NCI-H2029 (cell line): ENCODE measurements at places on chromosomes 13 and 19.

DNA sequence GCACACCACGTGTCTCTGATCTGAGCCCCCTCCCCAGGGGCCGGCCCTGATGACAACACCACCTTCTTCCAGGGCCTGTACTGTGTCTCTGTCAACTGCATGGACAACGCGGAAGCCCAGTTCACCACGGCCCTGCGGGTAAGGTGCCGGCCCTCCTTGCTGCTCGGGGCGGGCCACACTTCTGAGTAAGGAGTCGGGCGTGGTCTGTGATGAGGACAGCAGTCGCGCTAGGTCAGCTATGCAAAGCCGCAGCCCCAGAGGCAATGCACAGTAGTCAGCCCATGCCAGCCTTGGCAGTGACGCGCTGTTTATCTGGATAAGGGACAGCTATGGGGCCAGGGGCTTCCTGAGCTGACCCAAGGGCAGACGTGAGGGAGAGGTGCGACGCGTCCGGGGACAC, 24.6 kb downstream of the MAU2 start:
- DNase-seq: no peak

GRCh38 chr13:46179969-46180763, 1.8 kb downstream of the LCP1 start:
- DNase-seq: no peak

DNA sequence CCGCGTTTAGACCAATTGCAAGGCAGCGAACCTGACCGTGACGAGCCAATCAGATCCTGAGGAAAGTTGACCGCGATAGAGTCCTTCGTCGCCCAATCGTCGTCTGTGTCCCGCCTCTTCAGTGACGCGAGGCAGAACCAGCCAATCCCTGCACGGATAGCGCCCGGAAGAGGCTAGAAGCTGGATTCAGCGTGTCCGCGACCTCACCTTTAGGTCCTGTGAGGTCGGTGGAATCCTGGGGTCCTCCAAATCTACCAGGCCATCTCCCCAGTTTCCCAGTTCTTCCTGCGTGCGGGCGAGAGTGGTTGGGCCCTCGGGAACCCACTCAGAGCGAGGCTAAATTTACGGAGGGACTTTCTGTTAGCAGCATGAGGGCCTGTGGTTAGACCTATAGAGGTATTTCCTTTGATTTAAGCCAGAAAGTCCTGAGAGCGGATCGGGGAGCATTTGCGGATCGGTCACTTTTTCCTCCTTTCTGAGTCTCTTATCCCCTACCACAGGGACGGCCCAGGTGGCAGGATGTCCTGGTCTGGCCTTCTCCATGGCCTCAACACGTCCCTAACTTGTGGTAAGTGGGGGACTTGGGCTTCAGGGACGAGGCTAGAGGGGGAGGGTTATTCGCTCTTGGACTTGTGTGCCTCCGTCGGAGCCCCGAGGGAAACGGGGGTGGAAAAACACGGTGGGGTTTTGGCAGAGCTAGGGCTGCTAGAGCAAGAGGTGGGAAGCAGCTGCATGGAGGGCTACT, at the start of gene MRPS12:
Gene MRPS12 (plus strand): TSS at position 169 of the 745 bp plus-strand sequence. CDS start 351 bp downstream, at position 520.
- DNase-seq: peak; percentile 98

DNA sequence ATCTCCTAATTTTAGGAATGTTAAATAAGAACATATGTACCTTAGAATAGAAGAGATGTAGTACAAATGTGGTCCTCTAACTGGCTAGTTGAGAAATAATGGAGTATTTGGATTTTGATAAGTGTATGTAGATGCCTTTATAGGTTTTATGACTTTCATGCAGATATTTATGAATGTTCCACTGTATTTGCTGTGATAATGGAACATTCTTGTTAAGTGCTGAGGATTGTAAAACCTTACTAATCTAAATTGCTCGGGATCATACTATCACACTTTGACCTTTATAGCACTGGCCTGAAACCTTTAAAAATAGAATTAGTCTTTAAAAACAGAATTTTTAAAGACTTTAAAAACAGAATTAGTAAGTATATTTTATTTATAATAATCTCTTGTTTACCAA, 135.1 kb downstream of the LMO7 start:
- no peak for DNase-seq

- DNase-seq: no peak
Observed at GRCh38 chr19:4264812-4265211, 14.3 kb upstream of the SHD start.
